ENCODE measurements at places on chromosomes 3 and 15. TPM values are rescaled to one million over a fixed set of nuclear protein-coding genes. Genes with fewer than 3 reads are reported as not detected.

The NANOGP8 gene
- not detected for total RNA-seq

The KY gene
- total RNA-seq = not detected

GRCh38 chr3:74639681-74640080 lies 25.2 kb upstream of the CNTN3 start:
- no peak overlapping the region for H3K4me3 ChIP-seq
- no peak overlapping the region for H3K27ac ChIP-seq
- no peaks in the 10 kb centered on the region for H3K36me3 ChIP-seq
- no peaks in the 10 kb centered on the region for H3K4me1 ChIP-seq
- H3K27me3 ChIP-seq = no peaks in the 10 kb centered on the region

DNA sequence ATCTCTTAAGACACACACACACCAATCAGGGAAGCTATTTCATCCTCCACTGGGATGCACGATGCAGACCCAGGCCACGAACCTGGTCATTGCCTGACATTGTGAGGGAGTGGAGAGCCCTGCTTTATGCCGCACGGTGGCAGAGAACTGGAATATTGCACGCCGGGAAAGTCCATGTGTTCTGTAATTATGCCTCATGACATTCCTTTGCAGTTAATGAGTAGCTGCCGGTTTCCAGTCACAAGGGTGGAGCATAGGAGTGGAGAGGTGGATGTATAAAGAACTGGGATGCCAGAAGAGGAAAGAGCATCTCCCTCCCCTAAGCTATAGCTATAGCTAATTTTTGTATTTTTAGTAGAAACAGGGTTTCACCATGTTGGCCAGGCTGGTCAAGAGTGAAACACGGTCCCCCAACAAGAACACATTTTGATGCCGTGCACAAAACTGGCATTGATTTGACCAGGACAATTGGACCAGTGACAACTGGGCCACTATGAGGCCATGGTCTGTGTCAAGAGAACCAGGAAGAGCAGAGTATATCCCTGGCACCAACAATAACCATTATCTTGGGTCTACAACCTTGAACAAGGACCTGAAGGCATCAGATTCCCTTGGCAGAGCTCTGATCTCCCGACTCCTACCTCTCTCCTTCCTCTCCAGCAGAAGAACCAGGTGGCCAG lies 51.4 kb downstream of the SH3BP5 start:
- H3K36me3 ChIP-seq = peaks cover 31% of the 10 kb centered on the region
- DNase-seq = no peak
- H3K27me3 ChIP-seq = no peaks in the 10 kb centered on the region
- peak overlapping the region; percentile 40 for H3K27ac ChIP-seq
- no peak overlapping the region for H3K4me3 ChIP-seq

DNA sequence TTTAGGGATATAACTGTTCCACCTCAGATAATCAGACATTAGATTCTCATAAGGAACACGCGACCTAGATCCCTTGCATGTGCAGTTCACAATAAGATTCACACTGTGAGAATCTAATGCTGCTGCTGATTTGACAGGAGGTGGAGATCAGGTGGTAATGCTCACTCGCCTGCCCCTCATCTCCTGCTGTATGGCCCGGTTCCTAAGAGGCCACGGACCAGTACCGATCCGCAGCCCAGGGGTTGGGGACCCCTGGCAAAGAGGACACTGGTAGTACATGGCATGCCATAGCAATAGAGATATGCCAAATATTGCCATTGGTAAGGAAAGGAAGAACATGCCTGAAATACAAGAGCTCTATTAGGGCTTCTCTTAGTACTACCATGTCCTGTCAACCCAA lies 59.7 kb downstream of the LSM3 start:
- H3K27me3 ChIP-seq = peaks cover 24% of the 10 kb centered on the region
- peaks cover 5% of the 10 kb centered on the region for H3K4me1 ChIP-seq
- H3K4me3 ChIP-seq = no peak overlapping the region
- peaks cover 2% of the 10 kb centered on the region for H3K36me3 ChIP-seq
- DNase-seq = no peak
- no peak overlapping the region for H3K27ac ChIP-seq

DNA sequence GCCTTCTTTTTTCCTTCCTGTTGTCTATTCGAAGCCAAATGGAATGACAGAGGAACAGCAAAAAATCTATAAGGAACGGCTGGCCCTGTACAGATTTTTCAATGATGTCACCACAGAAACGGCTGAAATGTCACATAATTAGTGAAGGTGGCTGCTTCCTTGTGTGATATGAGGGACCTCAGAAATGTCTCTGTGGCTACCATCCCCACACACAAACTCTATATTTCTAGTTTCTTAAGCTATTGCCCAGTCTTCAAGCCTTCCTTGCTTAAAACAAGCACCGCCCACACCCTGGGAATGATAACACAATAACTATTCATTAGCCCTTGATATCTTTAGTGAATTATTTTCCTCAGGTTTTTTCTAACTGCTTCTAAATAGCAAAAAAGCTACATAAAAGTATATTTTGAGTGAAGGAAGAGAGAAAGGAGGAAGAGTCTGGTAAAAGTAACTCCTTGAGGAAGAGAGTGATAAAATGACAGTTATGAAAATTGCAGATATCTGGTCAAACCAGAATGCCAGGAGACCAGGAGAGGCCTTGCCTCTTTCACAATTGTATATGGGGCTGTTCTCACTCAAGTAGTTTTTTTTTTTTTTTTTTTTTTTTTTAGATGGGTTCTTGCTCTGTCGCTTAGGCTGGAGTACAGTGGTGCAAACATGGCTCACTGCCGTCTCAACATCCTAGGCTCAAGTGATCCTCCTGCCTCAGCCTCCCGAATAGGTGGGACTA lies 38.7 kb downstream of the FMN1 start:
- H3K36me3 ChIP-seq = no peaks in the 10 kb centered on the region
- DNase-seq = no peak
- peaks cover 16% of the 10 kb centered on the region for H3K27me3 ChIP-seq
- no peak overlapping the region for H3K4me3 ChIP-seq

DNA sequence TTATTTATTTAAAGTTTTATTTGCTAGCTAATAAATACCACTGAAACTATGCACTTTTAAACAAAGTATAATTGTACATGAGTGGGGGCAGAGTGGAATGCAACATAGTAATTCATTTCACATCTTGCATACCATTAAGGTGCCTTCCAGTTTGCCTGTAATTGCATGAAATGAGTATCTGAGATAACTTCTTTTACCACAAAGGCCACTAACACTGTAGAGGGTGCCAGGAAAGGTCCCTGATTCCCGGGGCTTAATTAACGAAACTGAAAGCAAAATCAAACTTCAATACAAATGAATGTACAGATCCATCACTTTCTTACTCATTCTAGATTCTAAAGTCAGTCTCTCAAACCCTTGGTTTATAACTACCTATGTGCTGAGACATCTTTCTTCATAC lies 2.1 kb downstream of the CD47 start:
- peaks cover 7% of the 10 kb centered on the region for H3K27me3 ChIP-seq
- peak; percentile 57 for DNase-seq
- peaks cover 22% of the 10 kb centered on the region for H3K4me1 ChIP-seq
- peaks cover 3% of the 10 kb centered on the region for H3K36me3 ChIP-seq
- peak overlapping the region; percentile 32 for H3K27ac ChIP-seq

DNA sequence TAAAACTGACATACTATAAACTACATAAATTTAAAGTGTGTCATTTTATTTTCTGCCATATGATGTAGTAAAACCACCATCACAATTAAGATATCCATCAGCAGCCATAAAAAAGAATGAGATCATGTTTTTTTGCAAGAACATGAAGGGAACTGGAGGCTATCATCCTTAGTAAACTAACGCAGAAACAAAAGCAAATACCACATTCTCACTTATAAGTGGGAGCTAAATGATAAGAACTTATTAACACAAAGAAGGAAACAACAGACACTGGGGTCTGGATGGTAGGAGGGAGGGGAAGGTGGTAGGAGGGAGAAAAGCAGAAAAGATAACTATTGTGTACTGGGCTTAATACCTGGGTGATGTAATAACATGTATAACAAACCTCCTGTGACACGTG lies 24.6 kb downstream of the CCDC14 start:
- H3K27me3 ChIP-seq = no peaks in the 10 kb centered on the region
- H3K4me1 ChIP-seq = no peaks in the 10 kb centered on the region
- H3K27ac ChIP-seq = no peak overlapping the region
- H3K4me3 ChIP-seq = no peak overlapping the region

DNA sequence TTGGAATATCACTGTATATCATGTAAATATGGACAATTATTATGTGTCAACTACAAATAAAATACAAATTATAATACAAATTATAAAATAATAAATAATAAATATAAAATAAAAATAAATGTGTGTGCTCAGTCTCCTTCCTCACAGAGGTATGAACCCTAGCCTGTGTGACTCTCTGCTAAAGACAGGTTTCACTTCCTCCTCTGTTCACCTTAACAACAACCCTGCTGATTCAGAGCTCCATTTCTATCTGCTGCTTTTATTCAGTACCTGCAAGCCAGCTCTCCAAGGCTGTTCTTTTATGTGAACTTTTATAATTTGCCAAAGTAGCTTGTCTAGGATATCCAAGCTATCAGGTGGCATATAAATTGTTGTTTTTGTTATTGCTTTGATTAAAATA lies 610.7 kb upstream of the GRM7 start:
- H3K36me3 ChIP-seq = no peaks in the 10 kb centered on the region
- no peak overlapping the region for H3K27ac ChIP-seq
- no peak overlapping the region for H3K4me3 ChIP-seq
- H3K27me3 ChIP-seq = no peaks in the 10 kb centered on the region
- H3K4me1 ChIP-seq = no peaks in the 10 kb centered on the region
- DNase-seq = no peak
